ENCODE measurements at places on chromosomes 6 and 20.

GRCh38 chr6:157763129-157763903 is 59.7 kb upstream of the SNX9 start:
- DNase-seq, result no peak

DNA sequence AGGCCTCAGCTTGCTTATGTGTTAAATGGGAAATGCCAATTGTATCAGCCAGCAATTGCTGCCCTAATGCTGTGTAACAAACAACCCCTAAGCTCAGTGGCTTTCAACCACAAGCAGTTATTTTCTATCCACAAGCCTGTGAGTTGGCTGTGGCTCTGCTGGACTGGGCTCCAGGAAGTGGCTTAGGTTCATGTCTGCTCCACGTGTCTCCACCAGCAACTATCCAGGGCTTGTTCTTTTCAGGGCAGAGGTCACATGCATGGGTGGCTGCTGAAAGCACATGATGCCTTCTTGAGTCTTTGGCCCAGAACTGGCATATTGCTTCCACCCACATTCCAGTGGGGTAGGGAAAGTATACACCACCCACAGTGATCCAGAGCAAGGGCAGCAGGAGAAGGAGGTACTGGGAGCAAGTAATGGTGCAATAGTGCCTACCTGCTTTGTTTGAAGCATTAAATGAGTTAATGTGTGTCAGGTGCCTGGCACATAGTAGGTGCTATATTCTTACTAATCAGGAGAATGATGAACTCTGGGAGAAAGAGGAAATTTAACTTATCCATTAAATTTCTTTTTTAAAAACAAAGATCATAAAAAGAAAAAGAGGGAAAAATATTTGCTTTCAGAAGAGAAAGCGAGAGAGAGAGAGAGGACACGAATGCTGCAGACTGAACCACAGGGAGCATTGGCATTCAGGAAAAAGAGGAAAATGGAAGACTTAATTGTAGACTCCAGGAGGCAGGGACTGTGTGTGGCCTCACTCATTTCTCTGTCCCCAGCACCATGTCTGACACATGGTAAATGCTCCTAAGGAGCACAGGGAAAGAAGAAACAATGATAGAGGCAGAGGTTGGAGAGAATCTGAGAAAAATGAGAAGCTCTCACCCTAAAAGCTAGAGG is 25.2 kb upstream of the RNF24 start:
- DNase-seq, result no peak

DNA sequence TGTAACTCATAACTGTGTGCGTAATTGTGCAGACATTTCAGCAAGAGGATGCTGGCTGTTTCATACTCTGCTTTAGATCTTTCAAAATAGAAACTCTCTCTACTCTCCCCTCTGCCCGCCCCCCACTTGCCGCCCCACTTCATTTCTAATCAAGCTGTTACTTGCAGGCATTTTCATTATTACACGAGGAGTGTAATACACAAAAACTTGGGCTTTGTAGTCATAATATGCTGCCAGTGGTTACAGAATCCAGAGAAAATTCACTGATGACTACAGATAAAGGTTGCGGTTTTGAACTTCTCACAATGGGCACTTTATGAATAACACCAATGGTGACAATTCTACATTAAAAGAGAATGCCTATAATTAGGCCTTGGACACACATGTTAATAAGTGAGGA is 194.0 kb upstream of the POU3F2 start:
- DNase-seq, result no peak

DNA sequence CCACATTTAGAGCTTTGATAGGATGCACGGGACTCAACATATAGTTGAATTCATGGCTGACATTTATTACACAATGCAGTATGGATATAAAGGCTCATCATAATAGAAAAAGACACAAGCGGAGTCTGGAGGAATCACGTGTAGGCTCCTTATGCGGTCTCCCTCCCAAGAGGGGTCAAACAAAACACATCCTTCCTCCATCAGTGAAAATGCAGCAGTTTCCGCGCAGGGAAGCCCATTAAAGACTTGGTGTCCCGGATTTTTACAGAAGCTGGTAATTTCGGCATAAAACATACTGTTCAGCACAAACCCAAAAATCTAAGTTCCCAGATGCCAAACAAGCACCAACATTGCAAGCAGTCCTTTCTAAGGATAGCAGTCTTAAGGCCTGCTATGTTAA is 1.1 kb downstream of the USP45 start:
- DNase-seq, result no peak

DNA sequence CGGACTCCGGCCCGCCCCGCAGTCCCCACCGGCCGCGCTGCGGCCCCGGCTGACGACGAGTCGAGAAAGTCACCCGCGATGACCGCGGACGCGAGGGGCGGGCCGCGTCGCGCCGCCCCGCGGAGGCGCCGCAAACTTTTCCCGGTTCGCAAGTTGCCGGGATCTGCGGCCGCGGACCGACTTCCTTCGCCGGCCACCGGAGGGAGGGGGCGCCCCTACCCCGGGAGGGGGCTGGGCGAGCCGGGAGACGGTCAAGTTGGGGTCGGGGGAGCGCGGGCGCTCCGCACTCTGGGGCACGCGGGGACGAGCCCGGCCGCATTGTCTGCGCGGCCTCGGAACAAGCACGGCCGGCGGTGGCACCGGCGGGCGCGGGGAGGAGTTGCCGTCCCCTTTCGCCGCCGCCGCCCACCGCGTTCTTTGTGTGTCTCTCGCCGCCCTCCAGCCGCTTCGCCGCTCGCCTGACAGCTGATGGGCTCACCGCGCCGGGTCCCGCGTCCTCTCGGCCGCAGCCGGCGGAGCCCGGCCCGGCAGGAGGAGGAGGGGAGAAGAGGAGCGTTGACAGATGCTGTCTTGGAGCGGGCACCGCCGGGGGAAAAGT is 131.6 kb downstream of the OGFRL1 start:
- no peak for DNase-seq

DNA sequence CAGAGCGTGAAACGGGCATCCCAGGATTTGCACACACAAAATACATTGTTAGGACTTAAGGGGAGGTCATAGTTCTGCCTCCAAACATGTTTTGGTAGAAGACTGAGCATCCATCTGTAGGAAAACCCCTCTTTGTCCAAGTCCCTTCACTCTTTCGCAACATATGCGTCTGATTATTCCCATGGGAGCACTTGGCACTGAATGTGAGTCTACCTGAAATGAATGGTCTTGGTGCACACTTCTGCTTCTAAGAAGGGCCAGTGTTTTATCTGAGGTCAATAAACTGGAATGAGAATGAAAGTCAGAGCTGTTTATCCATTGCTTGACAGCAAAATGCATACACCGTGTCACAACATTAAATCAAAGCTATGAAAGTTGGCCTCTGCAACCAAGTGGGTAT is 33.0 kb downstream of the GJA10 start:
- DNase-seq, result no peak

DNA sequence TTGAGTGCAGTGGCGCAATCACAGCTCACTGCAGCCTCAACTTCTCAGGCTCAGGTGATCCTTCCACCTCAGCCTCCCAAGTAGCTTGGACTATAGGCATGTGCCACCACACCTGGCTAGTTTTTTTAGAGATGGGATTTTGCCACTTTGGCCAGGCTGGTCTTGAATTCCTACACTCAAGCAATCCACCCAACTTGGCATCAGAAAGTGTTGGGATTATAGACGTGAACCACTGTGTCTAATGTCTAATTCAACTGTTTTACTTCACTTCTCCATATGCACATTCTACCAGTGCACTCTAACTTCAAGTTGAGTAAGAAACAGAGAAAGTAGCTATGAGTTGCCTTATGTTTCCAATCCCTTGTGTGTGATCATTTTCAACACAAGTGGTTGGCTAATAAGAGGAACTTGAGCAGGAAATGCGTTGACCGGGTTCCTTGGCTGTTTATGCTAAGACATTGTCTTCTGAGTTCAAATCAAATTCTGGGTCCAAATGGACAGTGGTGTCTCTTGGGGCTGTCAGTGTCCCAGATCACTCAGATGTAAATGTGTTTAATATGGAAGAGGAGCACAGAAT is 23.9 kb downstream of the ZNF337 start:
- DNase-seq, result no peak

Data from nucleus accumbens (tissue), 56 donors.